Left renal cortex interstitium (tissue), 4 donors: ENCODE measurements at places on chromosomes 7 and 10.

GRCh38 chr7:127629268-127629854 lies 11.4 kb upstream of the PAX4 start:
- DNase-seq: no peak

DNA sequence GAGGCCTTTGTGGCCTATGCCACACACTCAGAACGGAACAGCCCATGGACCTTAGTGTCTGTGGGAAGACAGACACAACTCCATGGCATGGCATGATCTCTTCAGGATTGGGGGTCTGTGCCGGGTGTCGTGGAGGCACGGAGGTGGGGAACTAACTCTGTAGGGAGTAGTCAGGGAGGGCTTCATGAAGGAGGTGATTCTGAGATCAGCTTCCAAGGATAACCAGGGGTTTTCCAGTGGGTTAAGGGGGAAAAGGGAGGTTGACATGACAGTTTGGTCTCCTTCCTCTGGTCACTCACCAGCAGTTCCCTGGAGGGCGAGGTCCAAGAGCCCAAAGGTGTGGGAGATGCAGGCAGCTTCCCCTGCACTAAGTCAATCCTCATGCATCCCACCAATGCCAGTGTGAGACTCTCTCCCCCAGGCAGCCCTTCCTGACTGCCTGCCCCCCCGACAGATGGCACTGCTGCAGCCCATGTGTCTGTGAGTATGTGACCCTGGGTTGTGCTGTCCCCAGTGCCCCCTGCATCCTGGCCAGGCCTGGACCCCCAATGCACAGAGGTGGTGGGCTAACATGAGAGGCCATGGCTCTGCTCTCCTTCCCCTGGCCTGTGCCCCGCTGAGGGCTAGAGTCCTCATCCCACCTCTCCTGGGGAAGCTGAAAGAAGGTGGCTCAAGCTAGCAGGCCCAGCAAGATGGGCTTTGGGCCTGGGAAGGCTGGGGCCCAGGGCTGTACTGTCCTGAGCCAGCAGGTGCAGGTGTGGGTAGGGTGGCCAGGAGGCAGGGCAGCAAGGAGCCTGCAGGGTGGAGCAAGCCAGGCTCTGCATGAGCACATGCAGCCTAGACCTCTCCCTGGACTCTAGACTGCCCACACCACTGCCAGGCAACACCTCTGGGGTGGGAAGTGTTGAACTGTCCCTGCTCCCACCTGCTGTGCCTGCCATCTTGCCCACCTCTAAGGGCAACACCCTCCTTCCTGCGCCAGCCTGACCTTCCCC lies 39.7 kb downstream of the RASGEF1A start:
- DNase-seq: no peak

- no peak for DNase-seq
Observed at GRCh38 chr10:59362144-59362958, at the start of gene FAM13C. Gene FAM13C (minus strand): TSS chr10:59362549. CDS start chr10:59362460, 89 bp downstream.

GRCh38 chr7:51301806-51302205 lies 14.8 kb downstream of the COBL start:
- DNase-seq: no peak

DNA sequence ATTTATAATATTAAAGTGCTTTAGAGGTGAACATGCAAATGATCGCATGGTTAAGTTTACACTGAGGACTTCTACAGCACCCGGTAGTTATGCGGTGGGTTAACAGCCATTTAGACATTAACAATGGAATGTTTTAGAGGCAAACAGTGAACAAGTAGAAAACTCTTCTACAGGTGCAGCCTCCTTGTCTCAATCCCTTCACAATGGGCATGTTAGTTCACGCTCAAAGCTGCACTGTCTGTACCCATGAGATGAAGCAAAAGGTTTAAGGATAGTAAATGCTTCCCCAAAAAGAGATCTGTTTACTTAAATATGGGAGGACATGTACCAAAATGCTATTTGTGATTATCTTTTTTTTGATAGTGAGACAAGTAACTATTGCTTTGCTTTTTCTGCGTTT lies 25.1 kb downstream of the PUS7 start:
- DNase-seq: no peak

GRCh38 chr10:49569031-49569631 lies 30.2 kb upstream of the ERCC6 start:
- no peak for DNase-seq

GRCh38 chr7:158573310-158573709 lies 14.3 kb downstream of the PTPRN2 start:
- DNase-seq: no peak

GRCh38 chr10:120749856-120750566 lies 101.2 kb upstream of the WDR11 start:
- no peak for DNase-seq

GRCh38 chr10:104642658-104643302 lies 1.7 kb downstream of the SORCS3 start:
- peak; percentile 72 for DNase-seq

GRCh38 chr10:86960003-86960862 lies 1.8 kb downstream of the SNCG start:
- no peak for DNase-seq

DNA sequence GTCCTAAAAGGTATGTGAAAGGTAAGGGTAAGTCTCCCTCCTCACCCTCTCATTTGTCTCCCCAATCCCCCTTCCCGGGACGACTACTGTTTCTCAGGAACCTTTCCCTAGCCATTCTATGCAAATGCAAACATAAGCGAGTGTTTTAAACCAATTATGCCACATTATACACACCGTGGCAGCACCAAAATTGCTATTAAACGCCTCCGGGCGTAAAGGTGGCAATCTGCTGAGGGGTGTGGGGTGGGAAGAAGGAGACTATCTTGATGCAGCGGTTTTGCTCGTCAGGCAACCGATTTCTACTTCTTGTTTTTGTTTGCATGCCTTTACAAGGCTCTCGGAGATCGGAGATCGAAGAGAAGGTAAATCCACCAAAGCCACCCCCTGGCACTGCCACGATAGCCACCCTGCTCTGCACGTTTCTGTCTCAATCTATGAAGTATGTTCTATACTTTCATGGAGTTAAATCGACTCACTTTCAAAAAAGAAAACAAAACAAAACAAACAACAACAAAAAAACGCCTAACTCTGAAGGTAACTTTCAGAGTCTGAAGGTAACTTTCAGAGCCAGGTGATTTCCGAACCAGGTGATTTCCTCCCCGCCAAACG lies 46.0 kb upstream of the CDK1 start:
- no peak for DNase-seq

- DNase-seq: no peak
Observed at GRCh38 chr10:113528876-113529275, 24.0 kb upstream of the HABP2 start.

GRCh38 chr10:64505501-64505900 lies 984.3 kb downstream of the REEP3 start:
- no peak for DNase-seq

DNA sequence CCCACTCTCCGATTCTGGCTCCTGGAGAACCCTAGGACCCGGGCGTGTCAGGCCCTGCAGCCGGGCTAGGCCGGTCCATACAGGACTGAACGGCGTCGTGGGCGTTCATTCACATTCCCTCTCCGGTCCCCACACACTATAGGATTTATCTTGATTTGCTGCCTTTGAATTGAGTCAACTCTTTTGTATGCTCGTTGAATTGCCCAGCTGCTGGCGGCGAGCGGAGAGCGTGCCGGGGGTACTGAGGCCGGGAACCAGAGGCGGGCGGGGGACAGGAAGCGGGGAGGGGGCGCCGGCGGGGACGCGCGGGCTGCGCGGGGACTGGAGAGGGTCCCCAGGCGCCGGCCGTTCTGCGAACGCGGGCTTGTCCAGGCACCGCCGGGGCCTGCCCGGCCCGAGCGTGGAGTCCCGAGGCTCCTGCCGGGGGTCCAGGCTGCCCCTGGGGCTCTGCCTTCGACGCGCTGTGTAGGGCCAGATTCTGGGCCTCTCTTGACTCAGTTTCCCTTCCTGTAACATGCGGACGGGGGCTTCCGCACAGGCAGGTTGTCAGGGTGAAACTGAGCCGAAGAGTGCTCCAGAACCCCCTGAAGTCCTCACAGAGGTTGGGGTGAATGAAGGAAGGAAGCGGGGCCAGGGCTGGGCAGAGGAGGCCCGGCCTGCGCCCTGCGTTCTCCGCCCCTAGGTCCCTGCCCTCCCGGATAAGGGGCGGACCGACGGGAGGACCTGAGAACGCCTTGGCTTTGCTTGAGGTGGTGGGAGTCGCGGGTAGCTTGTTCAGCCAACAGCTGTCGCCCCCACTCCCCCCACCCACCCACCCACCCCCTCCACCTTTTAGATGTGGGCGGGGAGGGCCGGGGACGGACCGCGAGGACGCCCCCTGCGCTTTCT lies 769 bp upstream of the ELFN1 start:
- no peak for DNase-seq

- DNase-seq: no peak
Observed at GRCh38 chr10:86402283-86402941, 35.8 kb upstream of the GRID1 start.

DNA sequence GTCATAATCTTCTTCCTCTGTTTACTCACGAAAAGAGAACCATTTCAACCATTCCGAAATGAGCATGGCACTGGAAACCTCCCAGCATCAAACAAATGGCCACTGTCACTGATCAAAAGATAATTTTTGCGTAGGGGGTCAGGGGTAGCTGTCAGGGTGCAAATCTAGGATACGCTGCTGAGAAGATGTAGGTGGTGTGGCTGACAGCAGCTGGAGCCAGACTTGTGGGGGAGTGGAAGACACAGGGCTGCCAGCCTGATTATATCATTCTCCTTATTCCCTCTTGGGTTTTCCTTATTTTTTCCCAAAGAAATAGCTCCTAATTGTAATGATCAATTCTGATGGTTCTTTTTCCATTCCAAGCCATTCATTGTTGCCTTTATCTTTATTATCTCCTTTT lies 266.1 kb downstream of the SORCS1 start:
- DNase-seq: no peak

GRCh38 chr10:70773965-70774809 lies 11.0 kb downstream of the TBATA start:
- no peak for DNase-seq

DNA sequence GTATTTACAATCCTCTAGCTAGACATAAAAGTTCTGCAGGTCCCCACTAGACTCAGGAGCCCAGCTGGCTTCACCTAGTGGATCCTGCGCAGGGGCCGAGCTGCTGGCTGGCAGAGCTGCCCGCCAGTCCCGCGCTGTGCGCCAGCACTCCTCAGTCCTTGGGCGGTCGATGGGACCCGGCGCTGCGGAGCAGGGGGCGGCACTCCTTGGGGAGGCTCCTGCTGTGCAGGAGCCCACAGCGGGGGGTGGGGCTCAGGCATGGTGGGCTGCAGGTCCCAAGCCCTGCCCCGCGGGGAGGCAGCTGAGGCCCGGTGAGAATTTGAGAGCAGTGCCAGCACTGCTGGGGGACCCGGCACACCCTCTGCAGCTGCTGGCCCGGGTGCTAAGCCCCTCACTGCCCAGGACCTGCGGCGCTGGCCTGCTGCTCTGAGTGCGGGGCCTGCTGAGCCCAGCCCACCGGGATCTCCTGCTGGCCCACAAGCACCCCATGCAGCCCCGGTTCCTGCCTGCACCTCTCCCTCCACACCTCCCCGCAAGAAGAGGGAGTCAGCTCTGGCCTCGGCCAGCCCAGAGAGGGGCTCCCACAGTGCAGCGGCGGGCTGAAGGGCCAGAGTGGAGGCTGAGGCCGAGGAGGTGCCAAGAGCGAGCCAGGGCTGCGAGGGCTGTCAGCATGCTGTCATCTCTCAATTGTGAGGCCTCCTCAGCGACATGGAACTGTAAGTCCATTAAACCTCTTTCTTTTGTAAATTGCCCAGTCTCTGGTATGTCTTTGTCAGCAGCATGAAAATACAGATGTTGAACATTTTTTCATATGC lies 63.1 kb downstream of the TFAM start:
- DNase-seq: no peak

GRCh38 chr7:50267525-50268041 lies 36.9 kb upstream of the IKZF1 start:
- DNase-seq: no peak

GRCh38 chr7:43492896-43493295 lies 90.0 kb upstream of the STK17A start:
- DNase-seq: no peak

- DNase-seq: no peak
Observed at GRCh38 chr7:97732565-97733275, 834 bp downstream of the TAC1 start.

DNA sequence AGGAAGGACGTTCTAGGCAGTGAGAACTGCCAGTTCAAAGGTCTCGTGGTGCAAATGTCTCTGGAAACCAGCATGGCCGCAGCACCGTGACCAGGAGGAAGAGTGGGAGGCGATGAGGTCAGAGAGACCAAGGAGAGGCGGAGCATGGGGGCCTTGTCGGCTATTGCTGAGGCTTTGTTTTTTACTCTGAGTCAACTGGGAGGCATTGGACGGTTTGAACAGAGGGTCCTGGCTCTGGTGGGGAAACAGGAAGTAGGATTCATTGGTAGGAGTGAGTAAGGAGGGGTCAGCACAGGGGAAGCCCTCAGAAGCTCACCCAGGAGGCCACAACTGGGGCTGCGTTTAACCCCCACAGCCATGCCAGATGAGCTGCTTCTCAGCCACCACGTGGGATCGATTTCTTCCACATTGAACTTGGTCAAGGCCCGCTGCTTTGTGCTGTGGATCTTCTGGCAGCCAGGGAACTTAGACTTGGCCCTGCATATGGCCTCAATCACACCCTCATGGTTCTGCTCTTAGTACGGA lies 22.2 kb upstream of the SH2B2 start:
- no peak for DNase-seq

DNA sequence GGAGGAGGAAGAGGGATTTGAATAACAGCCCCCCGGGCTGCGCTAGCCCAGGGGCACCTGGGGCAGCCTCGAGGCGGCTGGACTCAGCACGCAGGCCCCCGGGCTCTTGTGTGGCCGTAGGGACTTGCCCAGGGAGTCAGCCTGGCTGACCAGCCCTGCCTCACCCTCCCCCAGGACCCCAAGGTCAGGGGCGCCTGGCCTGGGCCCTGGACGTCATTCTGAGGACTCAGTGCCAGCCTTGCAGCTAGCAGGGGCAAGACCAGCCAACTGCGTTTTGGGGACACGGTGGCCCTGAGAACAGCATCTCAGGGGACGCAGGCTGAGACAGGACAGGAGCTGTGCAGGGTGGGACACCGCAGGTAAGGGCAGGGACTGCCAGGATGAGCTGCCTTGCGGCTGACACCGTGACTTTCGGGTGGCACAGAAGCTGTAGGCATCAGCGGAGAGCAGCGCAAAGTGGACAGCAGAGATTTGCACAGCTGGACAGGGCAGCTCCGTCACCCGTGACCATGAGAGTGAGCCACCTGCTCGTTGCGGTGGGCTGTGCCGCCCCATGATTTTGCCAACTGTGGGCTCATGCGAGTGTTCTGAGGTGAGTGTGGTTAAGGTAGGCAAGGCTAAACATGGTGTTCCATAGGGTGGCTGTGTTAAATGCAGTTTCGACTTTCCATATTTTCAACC lies 48.1 kb upstream of the UBE3C start:
- no peak for DNase-seq

DNA sequence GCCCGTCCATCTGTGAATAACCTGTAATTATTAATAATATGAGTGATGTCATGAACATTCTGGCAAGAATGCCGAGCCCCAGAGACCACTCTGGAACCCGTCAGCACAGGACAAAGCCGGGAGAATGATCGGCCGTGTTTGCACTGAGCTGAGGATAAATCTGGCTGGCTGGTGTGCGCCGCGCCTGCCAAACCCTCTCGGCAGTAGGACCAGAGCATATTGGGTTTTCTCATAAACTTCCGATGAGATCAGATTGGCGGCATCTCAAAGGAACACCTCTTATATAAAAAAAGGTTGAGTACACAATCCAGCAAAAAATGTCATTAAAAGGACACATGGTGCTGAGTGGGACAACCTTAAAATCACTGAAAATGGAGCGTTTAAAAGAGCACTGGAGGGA lies 296.0 kb upstream of the MKI67 start:
- no peak for DNase-seq
